Muscle of back (tissue), 13 donors: ENCODE measurements at places on chromosomes 4 and X. TPM values are rescaled to one million over a fixed set of nuclear protein-coding genes. Genes with fewer than 3 reads are reported as not detected.

Gene SOWAHD
- polyA plus RNA-seq, result 0.31 TPM

Gene BMX
- polyA plus RNA-seq, result 2.7 TPM

Gene PPEF1
- 0.46 TPM for polyA plus RNA-seq

Gene TNIP3
- 0.50 TPM for polyA plus RNA-seq

Gene ZNF827
- polyA plus RNA-seq, result 12.9 TPM

Gene HTN1
- polyA plus RNA-seq, result not detected

Gene BCORL1
- polyA plus RNA-seq, result 14.5 TPM

Gene FATE1
- polyA plus RNA-seq, result 1.4 TPM

Gene NAT8L
- 2.2 TPM for polyA plus RNA-seq

Gene VGLL1
- 2.6 TPM for polyA plus RNA-seq

Gene TGIF2LX
- polyA plus RNA-seq, result not detected

Gene ELOVL6
- 15.2 TPM for polyA plus RNA-seq

Gene MAP9
- polyA plus RNA-seq, result 4.6 TPM

Gene USP27X
- 3.1 TPM for polyA plus RNA-seq

Gene ESX1
- polyA plus RNA-seq, result not detected

- no peak for DNase-seq
Observed at GRCh38 chr4:57151481-57151880, 41.3 kb upstream of the IGFBP7 start.

- DNase-seq, result no peak
Observed at GRCh38 chr4:185541251-185541727, 6.0 kb upstream of the PDLIM3 start.

- DNase-seq, result no peak
Observed at GRCh38 chr4:78121338-78121904, 64.3 kb downstream of the FRAS1 start.

- no peak for DNase-seq
Observed at GRCh38 chr4:165426823-165427222, 48.0 kb downstream of the CPE start.

GRCh38 chr4:68751138-68751537 is 64.7 kb upstream of the UGT2B10 start:
- no peak for DNase-seq

- no peak for DNase-seq
Observed at GRCh38 chr4:170256807-170257206, 167.1 kb upstream of the AADAT start.

GRCh38 chr4:176882206-176882605 is 89.5 kb upstream of the VEGFC start:
- peak; percentile 11 for DNase-seq

GRCh38 chrX:150329282-150329681 is 33.8 kb upstream of the MAMLD1 start:
- no peak for DNase-seq

- no peak for DNase-seq
Observed at GRCh38 chr4:37742149-37742548, 56.0 kb upstream of the RELL1 start.

DNA sequence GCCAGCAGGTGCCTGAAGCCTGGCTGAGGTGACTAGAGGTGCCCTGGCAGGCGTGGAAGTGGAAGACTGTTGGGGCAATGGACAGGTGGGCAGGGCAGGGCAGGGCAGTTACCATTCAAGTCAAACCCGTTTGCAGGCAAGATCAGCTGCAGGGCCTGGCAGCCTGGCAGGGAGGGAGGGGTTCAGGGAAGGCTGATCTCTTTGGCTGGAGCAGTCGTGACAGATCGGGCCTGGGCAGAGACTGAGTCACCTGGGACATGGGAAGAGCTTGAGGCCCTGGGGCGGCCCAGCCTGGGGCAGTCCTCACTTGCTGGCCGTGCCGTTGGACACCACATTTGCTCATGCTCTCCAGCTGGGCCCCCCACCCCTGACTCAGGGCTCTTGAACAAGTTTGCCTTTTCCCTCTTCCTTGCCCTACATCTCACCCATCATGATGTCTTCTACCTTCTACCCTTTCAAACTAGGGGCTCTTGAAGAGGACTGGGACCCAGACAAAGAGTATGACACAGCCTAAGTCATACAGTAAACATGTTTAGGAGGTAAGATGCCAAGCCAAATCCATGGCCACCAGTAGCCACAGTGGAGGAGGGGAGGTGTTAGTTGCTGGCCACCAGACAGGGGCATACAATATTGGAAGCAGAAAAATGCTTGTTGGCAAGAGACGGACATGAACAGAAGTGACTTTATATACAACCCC is 2.0 kb upstream of the ZNF185 start:
- DNase-seq, result no peak

- DNase-seq, result no peak
Observed at GRCh38 chr4:174307694-174308093, 24.0 kb downstream of the CEP44 start.

GRCh38 chr4:121449416-121449815 is 68.6 kb upstream of the QRFPR start:
- DNase-seq, result no peak

GRCh38 chrX:72003811-72004750 is 93.4 kb downstream of the NHSL2 start:
- peak; percentile 56 for DNase-seq

DNA sequence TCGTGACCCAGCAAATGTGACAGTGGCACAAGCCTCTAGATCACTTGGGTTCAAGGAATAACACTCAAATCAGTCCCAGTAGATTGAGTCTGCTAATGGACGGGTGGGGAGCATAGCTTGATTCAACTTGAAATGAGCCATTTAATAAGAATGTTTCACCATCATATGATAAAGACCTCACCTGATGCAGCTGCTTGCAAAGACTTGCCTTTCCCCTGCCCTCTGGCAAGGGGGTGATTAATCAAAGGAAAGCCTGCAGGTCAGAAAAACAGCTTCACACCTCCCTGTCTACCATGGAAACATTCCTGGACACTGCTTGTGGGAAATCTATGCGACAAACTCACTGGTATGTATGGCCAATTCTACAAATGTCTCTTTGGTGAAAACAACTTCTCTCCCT is 54.5 kb downstream of the CD99L2 start:
- DNase-seq, result no peak

GRCh38 chr4:129110931-129111330 is 15.0 kb downstream of the C4orf33 start:
- DNase-seq, result no peak

DNA sequence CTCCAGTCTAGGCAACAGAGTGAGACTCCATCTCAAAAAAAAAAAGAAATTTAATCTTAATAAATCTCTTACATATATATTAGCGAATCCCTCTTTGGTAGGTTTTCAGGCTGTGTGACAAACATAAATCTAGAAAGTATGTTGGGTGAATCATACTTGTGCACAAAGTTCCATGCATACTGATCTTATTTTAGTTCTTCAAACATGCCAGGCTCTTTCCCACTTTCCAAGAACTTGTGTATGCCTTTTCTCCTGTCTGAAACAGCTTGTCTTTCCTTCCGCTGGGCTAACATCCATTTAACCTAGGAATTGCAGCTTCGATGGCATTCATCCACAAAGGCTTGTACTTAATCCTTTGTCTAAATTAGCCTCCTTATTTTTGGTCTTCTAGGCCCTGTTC is 156.6 kb upstream of the CASK start:
- no peak for DNase-seq

GRCh38 chr4:93313197-93313596 is 515.4 kb upstream of the ATOH1 start:
- DNase-seq, result no peak

DNA sequence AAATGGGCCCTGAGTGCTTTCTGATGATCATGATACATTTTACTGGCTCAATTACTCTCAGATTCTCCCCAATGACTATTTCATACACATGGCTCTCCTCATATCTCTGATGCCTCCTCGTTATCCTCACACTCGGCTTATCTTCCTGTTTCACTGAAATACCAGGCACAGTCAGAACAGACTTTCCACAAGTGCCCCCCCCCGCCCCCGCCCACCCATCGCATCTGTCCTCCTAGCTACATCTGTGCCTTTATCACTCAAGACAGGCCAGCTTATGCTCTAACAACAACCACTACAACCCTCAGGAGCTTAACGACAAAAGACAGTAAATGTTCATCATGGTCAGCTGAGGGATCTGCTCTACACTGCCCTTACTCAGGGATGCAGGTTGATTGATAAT is 610.6 kb upstream of the DIPK2B start:
- no peak for DNase-seq

DNA sequence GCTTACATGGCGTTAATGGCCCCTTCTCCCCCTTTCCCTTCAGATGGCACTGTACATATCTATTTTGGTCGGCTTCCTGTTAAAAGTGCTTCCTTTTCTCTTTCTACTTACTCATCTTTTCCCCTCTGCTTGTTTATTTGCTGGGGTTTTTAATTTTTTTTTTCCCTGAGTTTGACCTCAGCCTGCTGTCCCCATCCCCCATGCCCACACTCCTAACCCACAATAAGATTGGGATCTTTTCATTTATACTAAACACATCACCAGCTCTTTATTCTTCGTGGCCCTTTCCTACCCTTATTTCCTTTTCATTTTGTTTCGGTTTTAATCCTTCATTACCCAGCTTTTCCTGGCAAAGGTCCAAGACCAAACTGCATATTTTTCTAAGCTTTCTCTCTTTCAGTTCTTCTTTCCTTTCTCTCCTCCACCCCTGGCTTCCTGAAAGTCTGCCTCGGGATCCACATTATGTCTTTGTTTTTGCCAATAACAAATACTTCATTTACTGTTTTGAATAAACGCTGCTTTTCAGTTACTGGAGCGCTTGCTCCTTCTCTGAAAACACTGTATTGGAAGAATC is 152.0 kb upstream of the USP9X start:
- peak; percentile 85 for DNase-seq

- DNase-seq, result no peak
Observed at GRCh38 chrX:18034945-18035344, 173.8 kb upstream of the RAI2 start.
